A549 treated with GW870086 at 1 μM for 4 hours (cell line): ENCODE measurements at places on chromosomes 6 and 20. TPM values are rescaled to one million over a fixed set of nuclear protein-coding genes. Genes with fewer than 3 reads are reported as not detected.

SNHG17 gene
- total RNA-seq = 187 to 224 TPM (median 198 TPM) in 5 replicates

TFAP2C gene
- 13.5 to 16.3 TPM (median 15.6 TPM) in 5 replicates for total RNA-seq

KHDC1 gene
- 2.7 to 3.9 TPM (median 3.7 TPM) in 5 replicates for total RNA-seq

KAT14 gene
- total RNA-seq = 8.6 to 10.1 TPM (median 9.9 TPM) in 5 replicates

HAO1 gene
- total RNA-seq = not detected in 5 replicates

TSPYL1 gene
- total RNA-seq = 25.3 to 29.6 TPM (median 28.3 TPM) in 5 replicates

TASP1 gene
- total RNA-seq = 8.3 to 11.4 TPM (median 10.4 TPM) in 5 replicates

CST3 gene
- total RNA-seq = 267 to 420 TPM (median 398 TPM) in 5 replicates

RIPPLY2 gene
- total RNA-seq = 0.26 to 1.5 TPM (median 0.58 TPM) in 4 of 5 replicates, not detected in the other
